ENCODE measurements at places on chromosomes 4 and X.

GRCh38 chr4:128354205-128354821, 66.7 kb upstream of the PGRMC2 start:
- DNase-seq: no peak

DNA sequence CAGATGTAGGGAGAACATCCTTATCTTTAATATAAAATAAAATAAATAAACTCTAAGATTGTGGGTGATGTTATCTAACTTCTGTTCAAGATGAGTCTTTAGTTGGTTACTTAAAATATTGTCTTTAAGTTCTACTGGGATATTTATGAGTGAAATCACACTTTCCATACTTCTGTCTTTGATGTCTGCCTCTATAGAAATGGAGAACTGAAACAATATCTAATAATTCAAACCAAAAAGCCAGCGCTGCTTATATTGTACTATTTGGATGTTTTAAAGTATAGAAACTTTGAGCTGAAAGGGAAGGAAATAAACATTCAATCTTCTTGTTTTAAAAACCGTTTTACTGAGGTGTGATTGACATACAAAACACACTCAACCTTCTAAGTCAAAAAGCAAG, 44.8 kb upstream of the RPS6KA3 start:
- no peak for DNase-seq

GRCh38 chr4:23360718-23361117, 529.1 kb downstream of the PPARGC1A start:
- no peak for DNase-seq

DNA sequence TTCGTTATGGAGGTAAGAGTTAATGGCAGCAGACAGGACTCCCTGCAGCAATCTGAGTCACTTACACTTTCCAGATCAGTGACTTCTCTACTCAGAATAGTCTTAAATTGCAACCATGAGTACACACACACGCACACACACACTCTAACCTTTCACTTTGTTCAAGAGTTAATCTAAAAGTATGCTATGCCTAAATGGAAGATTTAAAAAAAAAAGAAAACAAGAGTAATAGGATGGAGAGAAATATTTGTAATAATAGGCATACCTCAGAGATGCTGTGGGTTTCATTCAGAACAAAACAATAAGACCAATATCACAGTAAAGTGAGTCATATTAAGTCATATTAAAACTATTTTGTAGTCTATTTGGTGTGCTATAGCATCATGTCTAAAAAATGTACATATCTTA, 969.1 kb upstream of the PCDH10 start:
- no peak for DNase-seq

- no peak for DNase-seq
Observed at GRCh38 chrX:13201605-13202219, 118.1 kb downstream of the ATXN3L start.

DNA sequence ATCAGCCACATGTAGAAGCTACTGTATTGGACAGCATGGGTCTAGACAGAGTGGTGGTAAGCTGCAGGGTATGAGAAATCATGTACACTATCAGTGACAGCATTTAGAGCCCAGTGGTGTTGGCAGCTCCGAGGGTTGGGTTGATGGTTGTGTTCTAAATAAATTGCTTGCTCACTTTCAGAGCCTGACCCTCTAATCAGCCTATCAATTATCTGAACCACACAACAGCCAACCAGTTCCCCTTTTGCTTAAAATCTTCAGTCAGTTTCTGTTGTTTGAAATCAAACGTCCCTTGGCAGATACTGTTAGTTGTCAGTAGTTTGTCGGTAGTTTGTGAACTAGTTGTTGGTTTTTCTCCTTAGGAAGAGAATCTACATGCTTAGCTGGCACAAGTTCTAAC, 99.8 kb upstream of the RAI2 start:
- DNase-seq: no peak

- DNase-seq: no peak
Observed at GRCh38 chrX:27086237-27086636, 376.9 kb downstream of the PPP4R3C start.

- no peak for DNase-seq
Observed at GRCh38 chrX:100654261-100654660, 10.3 kb downstream of the SRPX2 start.

DNA sequence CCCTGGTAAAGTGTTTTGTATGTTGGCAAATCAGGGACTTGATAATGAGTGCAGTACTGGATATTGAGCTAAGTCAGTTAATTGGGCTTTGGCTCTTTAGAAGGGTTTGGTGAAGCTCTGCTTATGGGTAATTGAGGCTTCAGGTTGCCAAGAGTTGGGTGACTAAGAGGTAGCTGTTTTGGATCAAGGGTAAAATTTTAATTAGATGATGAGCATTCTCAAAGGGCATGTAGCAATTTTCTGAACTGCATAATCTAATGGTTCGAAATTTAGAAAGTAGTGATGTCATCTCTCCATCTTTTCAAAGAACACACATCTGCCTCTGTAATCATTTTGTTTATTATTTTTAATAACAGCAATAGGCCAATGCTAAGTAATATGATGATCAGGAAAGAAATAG, 5.5 kb upstream of the TRIM2 start:
- no peak for DNase-seq

DNA sequence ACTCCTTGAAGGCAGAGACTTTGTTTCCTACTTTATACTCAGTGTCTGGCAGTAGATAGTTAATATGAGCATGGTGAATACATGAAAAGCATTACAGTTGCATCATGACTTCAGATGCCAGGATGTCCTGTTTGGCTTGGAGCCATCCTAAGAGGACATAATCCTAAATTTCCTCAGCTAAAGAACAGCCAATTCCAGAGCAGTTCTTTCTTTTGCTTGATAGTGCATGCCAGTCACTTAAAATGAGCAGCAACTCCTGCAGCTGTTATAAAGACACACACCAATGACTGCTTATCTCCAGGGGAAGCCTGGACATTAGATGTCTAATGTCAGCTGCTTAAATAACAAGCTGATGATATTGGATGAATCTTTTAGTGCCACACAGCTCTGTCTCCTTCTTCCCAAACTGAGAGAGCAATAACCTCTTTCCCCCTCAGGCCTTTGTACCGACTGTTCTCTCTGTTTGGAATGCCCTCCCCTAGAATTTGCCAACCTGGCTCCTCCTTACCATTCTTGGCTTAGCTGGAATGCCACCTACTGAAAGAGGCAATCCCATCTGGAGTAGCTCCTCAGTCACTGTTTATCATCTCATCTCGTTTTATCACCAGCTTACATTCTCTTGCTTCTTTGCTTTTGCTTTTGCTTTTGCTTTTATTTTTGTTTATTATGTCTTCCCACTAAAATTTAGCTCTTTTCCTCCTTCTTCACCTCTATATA, 100.8 kb upstream of the USP38 start:
- no peak for DNase-seq

DNA sequence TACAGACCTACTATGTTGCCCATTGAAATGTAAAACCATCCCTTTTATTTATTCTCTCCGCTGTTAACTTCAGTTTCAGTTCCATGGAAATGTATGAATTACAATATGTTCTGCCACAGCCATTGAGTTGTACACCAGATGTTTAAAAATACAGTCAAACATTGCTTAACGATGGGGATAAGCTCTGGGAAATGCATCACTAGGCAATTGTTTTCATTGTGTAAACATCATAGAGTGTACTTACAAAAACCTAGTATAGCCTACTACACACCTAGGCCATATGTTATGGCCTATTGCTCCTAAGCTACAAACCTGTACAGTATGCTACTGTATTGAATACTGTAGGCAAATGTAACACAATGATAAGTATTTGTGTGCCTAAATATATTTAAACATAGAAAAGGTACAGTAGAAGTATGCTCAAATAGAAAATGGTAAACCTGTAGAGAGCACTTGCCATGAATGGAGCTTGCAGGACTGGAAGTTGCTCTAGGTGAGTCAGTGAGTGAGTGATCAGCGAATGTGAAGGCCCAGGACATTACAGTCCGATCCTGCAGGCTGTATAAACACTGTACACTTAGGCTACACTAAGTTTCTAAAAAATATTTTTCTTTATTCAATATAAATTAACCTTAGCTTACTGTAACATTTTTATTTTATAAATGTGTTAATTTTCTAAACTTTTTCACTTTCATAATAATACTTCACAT, 2.7 kb upstream of the PF4V1 start:
- DNase-seq: no peak

DNA sequence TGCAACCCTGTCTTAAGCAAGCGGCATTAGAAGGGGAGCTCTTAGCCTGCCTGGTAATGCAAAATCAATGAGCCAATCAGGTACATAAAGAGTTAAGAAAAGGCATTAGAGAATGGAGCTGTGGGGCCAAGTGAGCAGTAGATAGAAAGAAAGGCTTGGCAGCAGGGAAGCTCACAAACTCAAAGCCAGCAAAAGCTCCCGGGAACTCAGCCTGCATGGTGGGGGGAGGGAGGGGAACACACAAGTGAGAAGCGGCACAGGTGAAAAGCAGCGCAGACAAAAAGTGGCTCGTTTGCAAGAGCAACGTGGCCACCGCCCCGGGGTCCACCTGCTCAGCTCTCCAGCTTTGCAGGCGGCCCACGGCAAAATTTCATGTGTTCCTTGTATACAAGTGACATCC, 818.5 kb downstream of the FAM133A start:
- DNase-seq: no peak

DNA sequence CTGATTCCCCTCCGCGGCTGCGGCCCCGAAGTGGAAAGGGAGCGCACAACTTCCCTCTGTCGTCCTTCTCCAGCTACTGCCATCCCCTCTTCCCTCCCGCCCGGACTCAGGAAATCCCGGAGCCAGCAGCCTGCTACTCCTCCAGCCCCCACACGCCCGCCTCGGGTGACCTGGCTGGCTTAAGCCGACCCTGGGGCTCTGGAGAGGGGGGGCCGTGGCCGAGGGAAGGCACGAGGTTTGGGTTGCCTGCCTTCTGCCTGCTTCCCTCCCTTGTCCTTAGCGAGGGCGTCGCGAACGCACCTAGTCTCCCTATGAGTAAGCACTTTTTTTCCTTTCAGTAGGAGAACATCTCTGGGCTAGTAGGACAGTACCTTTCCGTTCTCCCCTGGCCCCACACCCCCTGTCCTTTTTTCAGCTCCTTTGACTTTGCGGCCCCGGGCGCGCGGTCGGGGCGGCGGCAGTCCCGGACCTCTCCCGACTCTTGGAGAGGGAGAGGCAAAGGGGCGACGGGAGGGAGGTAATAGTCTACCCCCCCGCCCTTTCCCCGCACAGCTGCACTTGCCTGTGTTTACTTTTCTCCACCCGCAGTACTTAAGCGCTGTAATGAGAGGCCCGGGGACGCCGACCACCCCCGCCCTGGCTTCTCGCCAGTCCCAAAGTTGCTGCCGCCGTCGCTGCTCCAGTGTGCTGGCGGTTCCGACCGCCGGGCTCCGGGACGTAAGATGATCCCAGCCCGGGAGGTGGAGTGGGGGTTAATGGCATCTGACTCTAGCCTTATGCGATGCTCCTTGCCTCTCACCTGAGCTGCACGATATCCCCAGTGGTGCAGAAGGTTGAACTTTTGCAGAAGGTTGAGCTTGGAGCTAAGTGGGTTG, 868 bp downstream of the PLS3 start:
- DNase-seq: no peak

DNA sequence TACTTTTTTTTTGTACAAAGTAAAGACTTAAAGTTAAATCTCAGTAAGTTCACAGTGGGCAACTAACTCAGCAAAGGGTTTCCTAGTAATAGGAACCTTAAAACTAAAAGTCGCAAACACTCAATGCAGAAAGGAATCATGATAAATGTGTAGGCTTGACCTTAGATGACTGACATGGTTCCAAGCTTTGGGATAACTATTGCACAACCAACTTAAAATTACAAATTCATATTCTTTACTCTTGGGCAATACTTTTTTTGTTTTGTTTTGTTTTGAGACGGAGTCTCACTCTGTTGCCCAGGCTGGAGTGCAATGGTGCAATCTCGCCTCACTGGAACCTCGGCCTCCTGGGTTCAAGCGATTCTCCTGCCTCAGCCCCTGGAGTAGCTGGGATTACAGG, 8.2 kb downstream of the ELOVL6 start:
- DNase-seq: no peak

DNA sequence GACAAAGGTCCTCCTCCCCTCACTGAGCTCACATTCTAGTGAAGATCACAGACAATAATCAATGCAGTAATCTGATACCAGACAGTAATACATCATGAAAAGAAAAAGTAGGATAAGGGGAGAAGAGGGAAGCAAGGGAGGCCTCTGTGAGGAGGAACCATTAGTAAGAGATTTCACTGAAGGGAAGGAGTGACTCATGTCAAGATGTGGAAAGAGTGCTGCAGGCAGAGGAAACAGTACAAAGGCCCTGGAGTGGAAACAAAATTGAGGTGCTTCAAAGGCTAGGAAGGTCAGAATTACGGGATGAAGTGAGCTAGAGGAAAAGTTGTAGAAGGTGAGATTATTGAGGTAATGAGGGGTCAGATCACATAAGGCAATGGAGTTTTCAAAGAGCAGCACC, 38.1 kb downstream of the LAMTOR3 start:
- DNase-seq: no peak

DNA sequence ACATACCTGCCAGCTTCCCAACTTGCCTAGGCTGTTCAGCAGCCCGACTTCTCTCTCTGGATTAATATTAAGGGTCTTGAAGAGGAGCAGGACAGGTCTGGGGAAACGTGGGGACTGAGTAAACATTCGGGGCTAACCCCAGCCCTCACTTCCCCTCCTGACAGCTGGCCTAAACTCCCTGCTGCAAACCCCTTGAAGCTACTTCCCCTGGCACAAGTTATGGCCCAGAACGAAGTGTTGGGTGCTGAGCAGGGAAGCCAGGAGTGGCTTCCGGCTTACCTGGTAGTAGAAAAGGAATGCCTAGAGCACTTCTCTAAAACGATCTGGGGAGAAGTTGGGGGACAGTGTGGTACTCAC, 200.0 kb downstream of the BCOR start:
- no peak for DNase-seq
